ENCODE measurements at places on chromosomes 6 and 20. TPM values are rescaled to one million over a fixed set of nuclear protein-coding genes. Genes with fewer than 3 reads are reported as not detected.

GRCh38 chr6:132736239-132736638 lies 21.5 kb downstream of the VNN2 start:
- DNase-seq: no peak

Gene PHF20
- total RNA-seq: 48.1 TPM

- DNase-seq: no peak
Measured at GRCh38 chr6:106488494-106489370, 128.2 kb downstream of the CRYBG1 start.

Gene HACE1
- total RNA-seq: 26.7 TPM

DNA sequence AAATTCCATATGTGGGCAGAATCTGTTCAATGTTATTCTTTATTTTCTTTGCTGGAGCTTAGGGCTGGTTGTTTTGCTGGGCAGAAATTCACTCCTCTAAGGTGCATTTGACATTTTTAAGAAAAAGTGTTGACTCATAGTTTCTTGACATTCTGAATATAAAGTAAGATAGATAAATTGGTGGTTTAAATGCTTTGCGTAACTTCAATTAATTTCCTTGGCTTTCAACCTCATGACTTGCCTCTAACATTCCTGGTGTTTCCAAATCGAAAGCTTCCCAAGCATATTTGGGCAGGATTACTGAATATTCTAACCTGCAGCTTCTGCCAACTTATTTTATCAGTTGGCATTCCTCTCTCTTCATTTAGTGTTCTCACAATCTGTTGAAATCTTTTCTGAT lies 718.7 kb upstream of the ADGRB3 start:
- no peak for DNase-seq

DNA sequence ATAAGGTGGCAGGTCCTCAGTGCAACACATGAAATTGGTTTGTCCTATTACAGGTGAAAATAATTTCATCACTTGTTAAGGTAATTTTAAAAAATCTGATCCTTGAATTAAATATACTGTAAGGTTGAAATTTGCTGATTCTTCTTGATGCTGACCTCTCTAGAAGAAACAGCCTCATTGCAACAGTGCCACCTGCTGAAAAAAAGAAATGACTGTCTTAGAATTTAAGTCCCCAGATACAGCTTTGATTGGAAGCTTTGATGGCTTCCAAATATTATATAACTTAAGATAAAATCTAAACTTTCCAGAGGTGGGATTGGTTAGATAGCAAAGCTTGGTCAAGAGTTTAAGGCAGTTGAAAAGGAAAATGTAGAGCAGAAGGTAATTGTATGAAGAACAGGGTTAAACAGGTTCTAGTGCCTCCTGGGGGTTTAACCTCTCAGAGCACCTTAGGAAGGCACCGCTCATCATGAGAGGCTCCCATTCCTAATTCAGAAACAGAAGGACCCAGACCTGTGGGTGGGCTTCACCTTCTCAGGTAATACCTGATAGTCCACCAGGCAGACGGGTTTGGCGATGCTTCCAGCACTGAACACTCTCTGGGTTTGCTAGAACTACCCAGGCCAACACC lies 401.0 kb downstream of the PAX1 start:
- no peak for DNase-seq

Gene C6orf163
- 3.9 TPM for total RNA-seq

DNA sequence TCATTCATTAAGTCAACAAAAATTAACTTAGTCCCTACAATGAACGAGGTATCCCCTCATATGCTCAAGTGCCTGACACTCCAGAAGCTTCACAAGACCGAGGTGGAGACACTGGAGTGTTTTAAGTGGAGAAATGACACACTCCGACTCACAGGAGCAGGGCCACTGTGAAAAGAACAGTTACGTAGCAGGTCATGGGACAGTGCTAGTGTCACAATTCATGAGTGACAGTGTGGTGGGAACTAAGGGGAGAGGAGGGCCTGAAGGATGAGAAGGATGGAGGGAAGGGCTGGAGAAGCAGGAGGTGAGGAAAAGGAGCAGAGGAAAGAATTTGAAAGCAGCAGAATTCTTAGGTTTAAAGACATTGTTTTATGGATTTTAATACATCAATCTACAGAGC lies 1.3 kb upstream of the HLA-A start:
- no peak for DNase-seq

DNA sequence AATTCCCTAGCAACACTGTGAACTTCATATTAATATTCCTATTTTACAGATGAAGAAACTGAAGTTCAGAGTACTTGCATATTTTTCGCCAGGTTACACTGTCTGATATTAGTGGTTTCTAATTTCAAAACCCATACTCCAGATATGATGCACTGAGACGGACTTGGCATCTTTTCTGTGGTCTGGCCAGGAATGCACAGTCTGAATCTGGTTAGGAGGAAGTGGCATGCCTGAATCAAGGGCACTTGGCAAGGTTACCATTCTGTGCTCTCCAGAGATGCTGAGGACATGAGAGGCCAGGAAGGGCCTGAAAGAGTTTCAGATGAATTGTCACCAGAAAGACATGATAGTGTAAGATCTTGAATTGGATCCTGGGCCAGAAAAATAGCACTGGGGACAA lies 150.1 kb downstream of the HAO1 start:
- DNase-seq: no peak

- no peak for DNase-seq
Measured at GRCh38 chr20:36847710-36848040, 28.3 kb upstream of the TLDC2 start.

- DNase-seq: no peak
Measured at GRCh38 chr6:168155821-168156741, 77.1 kb upstream of the FRMD1 start.

GRCh38 chr6:145631374-145631773 lies 103.9 kb downstream of the EPM2A start:
- DNase-seq: no peak

GRCh38 chr6:165662041-165662748 lies 846 bp downstream of the PDE10A start:
- no peak for DNase-seq

GRCh38 chr6:53090576-53090975 lies 25.4 kb downstream of the FBXO9 start:
- no peak for DNase-seq

Gene HCRTR2
- total RNA-seq: not detected

Gene SYCP2
- 4.2 TPM for total RNA-seq

- no peak for DNase-seq
Measured at GRCh38 chr6:33248643-33248931, 23.1 kb downstream of the VPS52 start.

GRCh38 chr6:129183187-129183591 lies 300.3 kb downstream of the LAMA2 start:
- no peak for DNase-seq

DNA sequence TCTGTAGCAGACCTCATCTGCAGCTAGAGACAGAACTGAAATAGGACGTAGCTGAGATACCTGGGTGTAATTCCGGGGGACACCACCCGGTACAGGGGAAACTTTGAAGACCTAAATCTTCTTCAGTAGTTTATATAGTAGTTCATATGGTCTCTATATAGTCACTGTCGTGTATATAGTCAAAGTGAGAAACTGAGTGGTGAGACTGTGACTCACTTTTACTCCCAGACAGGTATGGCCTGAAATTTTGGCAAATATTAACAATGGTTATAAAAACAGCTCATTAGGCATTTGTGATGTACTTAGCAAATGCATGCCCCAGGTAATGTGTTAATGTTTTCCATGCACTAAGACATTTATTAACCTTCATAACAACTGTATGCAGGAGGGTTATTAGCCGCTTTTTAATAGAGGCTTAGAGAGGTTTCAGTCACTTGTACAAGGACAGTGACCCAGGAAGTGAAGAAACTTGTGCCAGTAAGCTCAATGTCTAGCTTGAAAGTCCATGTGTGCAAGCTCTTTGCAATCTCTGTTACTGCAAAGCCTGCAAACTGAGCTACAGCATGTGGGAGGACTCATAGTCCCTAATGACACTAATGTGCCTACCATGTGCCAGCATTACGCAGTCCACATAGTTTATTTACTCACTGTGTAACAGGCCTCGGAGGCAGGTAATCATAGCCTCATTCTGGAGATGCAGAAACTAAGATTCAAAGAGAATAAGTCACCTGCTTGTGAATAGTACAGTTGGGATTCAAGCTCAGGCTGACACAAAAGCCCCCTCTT lies 165.4 kb upstream of the CHD6 start:
- DNase-seq: no peak

DNA sequence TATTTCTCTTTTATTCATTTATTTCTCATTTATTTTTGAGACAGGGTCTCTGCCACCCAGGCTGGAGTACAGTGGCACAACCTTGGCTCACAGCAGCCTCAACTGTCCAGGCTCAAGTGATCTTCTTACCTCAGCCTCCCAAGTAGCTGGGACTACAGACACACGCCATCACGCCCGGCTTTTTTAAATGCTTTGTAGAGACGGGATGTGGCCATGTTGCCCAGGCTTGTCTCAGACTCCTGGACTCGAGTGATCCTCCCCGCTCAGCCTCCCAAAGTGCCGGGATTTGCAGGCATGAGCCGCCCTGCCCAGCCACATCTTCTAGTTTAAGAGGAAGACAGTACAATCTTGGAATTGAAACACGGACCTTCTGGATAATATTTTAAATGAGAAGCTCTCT lies 21.6 kb upstream of the FOXF2 start:
- no peak for DNase-seq

GRCh38 chr6:126385536-126385935 lies 45.6 kb downstream of the CENPW start:
- no peak for DNase-seq

Gene KIF16B
- total RNA-seq: 19.9 TPM

- DNase-seq: no peak
Measured at GRCh38 chr6:583116-583515, 73.8 kb downstream of the HUS1B start.

GRCh38 chr6:87261534-87261933 lies 60.9 kb upstream of the SMIM8 start:
- no peak for DNase-seq

- DNase-seq: peak; percentile 98
Measured at GRCh38 chr20:53915446-53916172, 154.8 kb downstream of the BCAS1 start.

Gene RAET1L
- not detected for total RNA-seq

Gene C6orf132
- total RNA-seq: 2.5 TPM

GRCh38 chr20:61664556-61665320 lies 400.9 kb downstream of the TAF4 start:
- no peak for DNase-seq

DNA sequence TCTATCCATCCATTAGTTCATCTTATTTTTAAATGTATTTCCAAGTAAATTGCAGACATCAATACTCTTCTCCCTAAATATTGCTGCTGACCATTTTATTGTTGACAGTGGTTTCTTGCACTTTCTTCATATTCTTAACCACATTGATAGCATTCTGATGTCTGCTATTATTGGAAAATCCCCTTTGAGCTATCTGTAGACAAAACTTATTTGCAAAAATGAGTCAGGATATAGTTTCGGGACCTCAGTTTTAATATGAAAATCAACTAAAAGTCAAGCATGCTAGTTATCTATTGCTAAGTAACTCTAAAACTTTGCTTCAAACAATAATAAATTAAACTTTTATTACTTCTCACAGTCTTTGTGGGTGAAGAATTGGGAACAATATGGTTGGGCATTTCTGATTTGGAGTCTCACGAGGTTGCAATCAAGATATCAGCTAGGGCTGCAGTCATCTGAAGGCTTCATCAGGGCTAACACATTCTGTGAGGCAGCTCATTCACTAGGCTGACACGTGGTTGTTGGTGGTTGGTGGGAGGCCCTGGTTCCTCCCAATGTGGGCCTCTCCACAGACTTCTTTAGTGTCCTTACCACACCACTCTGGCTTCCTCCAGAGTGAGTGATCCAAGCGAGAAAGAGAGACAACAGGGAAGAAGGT lies 32.7 kb downstream of the CD109 start:
- DNase-seq: no peak

GRCh38 chr20:44736170-44737021 lies 9.3 kb upstream of the KCNK15 start:
- peak; percentile 68 for DNase-seq

- DNase-seq: no peak
Measured at GRCh38 chr6:90175627-90176538, 120.8 kb downstream of the BACH2 start.

DNA sequence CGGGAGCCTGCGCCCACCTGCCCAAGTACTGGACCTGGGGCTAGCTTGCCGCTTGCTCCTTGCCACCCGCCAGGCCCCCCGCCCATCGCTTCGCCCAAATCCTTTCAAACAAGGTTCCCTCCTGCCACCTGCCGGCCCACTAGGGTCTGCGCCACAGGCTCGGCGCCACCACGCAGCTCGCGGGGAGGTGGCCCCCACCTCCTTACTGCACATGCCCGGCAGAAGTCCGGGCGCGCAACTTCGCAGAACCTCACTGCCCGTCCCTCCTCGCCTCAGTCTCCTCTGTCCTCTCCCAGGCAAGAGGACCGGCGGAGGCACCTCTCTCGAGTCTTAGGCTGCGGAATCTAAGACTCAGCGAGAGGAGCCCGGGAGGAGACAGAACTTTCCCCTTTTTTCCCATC lies 11.2 kb downstream of the GNAS-AS1 start:
- DNase-seq: no peak

DNA sequence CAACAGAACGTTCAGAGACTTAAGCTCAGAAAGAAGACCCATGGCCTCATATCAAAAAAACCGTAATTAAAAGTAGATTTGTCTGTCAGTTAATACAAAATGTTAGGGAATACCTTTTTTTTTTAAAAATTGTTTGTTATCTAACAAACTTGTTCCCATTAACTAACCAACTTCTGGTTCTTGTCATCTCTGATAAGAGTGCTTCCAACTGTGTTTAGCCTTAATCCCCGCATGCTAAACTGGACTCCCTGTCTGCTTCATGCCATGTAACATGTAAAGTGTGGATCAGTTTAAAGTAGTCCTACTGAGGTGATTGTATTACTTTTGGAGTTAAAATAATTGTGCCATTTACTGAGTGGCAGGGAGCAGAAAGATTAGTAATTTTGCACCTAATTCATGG lies 6.3 kb downstream of the JARID2 start:
- DNase-seq: no peak

DNA sequence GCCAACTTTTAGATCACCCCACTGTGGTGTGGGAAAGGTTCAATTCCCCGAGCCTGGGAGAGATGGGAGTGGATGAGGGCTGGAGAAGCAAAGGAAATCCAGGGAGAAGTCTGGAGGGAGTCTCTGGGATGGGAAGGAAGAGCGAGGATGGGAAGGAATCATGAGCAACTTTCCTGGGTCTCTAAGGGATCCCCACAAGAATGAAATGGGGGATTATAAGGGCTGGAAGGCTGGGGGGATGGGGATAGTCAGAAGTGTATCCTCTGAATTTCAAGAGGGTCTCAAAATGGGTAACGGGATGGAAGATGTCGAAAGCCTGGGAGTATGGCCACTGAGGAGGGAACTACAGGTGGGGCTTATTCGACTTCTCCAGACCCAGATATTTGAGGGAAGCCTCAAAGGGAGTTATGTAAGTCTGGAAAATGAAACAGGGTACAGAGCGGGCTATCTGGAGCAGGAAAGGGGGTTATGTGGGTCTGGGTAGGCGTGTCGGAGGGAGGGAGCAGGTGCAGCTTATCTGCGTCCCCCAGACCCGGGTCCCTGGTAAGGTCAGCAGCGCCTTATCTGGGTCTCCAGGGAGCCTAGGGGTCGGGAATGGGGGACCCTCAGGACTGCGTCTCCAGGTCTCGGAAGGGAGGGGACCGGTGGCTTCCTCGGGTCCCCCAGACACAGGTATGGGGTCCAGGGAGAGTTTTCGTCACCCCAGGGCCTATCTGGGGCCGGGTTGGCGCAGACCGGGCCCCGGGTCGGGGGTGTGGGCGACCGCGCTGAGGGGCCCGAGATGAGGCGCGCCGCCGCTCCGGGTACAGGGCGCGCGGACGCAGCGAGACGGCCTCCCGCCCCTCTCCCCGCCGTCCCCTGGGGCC lies 550 bp downstream of the PLAGL2 start:
- no peak for DNase-seq

Gene PLAGL2
- total RNA-seq: 5.7 TPM
